Epithelial cell of prostate (primary cell): ENCODE measurements at places on chromosomes 2 and 18.

DNA sequence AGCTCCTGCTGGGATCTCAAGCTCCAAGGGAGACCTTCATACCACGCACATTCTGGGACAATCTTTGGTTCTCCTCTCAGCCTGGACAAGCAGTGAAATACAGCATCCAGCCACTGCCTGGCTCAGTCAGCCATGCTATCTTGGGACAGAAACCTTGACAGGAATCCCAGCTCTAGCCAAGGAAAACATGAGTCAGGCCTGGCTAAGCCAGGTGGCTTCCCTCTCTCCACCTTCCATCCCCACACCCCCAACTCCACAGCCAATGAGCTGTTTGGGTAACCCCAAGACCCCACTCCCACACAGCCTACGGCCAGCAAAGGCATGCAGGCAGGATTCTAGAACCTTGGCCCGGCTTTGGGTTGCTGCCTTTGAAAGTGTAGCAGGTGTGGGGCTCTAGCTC is 64.9 kb downstream of the MCFD2 start:
- no peak for DNase-seq

DNA sequence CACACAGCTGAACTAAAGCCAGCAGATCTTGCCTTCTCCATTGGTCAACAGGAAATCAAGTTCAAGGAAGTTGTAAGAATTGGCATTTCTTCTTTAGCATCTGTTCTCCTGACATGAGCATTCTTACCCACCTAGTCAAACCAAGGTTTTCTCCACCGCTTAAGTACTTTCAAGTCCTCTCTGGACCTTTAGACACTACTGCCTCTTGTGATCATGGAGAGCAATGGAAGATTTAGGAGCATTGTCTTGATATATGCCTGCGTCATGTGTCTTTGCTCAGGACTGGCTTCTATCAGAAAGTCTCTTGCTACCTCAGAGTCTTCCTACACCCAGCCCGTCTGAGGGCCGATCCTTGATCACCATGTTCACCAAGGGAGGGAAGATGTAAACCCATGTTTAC is 262.2 kb downstream of the PHLPP1 start:
- no peak for DNase-seq

DNA sequence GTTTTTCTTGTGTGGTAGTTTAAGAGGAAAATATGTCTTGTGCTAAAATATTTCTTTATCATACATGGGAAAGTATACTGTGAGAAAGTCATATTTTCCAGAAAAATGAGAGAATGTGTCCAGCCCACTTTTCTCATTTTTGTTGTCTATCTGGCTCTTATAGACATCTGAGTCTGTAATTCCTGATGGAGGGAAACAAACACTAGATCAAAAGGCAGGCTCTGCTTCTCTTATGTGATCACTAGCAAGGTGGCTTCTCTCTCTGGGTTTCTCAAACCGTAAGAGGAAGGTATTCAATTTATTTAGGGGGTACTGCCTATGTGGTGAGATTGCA is 40.0 kb upstream of the PEX13 start:
- DNase-seq: no peak

DNA sequence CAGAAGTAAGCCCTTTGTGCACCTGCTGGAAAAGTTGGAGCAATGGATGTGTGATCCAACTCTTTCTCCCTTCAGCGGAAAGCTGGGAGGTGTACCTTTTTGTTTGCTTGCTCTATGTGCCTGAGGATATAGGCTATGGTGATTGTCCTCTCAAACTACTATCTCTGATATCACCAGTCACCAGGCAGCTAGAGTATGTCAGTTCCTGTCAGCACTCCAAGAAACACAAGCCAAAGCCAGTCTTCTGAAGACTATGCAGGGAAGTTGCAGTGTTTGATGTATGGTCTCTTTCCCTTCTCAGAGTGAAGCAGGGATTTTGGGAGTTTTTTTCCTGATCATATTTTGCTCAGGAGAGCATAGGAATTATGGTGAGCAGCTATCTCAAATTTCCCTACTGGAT is 146.4 kb downstream of the PTH2R start:
- no peak for DNase-seq

DNA sequence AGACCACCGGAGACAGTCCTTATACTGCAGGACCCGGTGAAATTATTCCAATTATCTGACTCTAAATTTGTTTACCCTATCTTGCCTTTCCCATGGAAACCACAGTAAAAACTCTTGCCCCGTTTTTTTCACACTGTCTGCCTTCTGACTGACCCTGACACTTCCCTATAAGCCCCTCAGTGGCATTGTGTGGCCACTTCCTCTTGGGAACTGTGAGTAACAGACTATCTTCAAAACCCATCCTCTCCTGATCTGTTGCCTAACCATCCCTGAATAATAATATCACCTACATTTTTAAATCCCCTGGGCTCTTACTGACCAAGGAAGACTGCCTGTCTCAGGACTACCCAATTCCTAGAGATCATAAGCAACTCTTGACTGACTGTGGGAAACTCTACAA is 42.6 kb upstream of the RNF152 start:
- DNase-seq: no peak

- no peak for DNase-seq
Observed at GRCh38 chr2:167480232-167480985, 592.1 kb downstream of the XIRP2 start.

DNA sequence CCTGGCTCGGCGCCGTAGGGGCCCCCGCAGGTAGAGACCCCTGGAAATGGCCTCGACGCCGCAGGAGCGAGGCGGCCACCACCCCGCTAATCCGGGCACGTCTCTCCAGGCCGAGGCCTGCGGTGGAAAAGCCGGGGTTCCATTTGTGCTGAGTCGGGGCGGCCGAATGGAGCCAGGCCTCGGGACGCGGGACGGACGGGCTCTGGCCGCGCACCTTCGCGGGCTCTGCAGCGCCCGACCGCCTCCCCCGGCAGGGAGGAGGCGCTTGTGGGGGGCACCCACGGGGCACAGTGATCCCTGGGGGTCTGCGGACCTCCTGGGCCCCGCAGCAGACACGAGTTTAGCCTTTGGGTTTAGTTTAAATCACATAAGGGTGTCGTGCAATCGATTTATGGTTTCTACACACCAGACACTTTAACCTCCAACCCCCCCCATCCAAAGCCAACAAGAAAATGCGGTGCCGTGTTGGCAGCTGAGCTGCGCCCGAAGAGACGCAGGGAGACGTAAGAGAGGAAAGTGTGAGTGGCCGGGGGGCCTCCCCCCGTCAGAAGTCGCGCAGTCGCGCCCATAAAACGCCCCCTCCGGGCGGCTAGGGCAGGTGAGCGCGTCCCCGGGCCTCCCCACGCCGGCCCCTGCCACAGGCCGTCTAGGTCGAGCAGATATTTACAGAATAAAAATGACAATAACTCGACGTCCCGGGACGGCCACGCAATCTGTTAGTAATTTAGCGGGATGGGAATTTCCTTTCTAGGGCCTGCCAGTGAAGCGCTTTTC is 1.0 kb upstream of the NFATC1 start:
- DNase-seq: no peak

GRCh38 chr2:229392196-229392595 is 121.1 kb upstream of the PID1 start:
- DNase-seq: no peak

GRCh38 chr2:30561349-30561748 is 114.3 kb downstream of the LCLAT1 start:
- DNase-seq: no peak

- peak; percentile 58 for DNase-seq
Observed at GRCh38 chr2:159600752-159601151, 15.6 kb downstream of the BAZ2B start.

DNA sequence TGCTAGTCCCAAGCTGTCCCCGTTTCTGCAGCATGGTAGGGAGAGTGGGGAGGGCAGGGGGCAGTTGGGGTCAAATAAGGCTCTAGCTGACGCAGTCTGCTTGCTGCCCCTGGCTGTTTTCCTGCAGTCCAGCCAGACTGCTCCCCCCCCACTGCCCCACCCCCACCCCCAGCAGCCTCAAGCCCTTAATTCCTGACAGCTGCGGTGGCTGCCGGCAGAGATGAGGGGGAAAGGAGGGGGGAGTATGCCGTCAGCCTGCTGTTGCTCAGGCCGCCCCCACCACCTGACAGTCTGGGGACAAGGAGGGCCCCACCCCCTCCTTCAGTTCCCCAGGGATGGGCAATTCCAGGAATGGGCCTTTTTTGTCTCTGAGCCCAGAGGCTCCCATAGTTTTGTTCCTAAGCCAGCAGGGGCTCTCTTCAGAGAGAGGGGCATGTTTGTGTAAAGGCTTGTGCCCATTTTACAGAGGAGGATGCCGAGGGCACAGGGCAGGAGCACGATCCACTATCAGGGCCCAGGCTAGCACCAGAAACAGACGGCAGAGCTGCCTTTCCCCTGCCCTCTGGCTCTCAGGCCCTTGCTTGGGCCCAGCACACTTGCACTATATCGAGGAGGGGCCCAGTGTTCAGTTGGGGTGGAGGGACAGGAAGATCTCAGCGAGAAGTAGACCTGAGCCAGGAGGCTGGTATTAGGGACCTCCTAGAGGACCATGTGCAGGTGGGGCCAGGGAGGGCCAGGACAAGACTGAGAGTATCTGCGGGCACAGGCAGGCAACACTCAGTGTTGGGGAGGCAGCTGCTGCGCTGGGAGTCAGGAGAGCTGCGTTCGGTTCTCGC is 1.5 kb upstream of the WNT10A start:
- no peak for DNase-seq

DNA sequence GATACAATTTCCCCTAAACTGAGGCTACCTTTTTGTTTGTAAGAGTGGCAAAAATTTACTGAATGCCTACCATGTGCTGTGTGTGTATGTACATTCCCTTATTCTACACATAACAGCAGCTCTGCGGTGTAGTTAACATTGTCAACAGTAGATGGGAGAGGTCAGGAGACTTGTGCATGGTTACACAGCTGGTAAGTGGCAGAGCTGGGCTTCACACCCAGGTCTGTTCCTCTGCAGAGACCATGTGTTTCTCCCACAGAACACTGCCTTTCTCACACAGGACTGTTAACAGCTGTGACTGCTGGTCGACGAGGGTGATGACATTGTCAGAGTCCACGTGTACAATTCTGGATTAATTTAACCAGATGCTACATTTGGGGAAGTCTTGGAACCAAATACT is 49.1 kb downstream of the EML6 start:
- no peak for DNase-seq

- no peak for DNase-seq
Observed at GRCh38 chr18:75784390-75784789, 356.9 kb upstream of the SMIM21 start.

DNA sequence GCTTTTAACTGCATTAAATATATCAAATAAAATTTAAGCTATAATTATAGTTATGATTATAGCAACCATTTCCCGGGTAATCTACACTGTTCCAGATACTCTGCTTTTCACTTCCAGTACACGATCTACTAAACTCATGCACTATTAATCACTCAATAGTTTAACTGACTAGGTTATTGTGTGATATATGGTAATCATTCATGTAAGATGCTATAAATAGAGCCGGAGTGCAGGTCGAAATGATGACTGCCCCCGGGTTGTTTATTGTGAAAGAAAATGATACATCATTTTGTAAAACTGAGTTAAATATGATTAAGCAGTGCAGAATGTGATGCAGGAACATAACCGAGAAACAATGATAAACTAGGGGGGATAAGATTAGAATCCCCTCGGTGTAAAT is 434.6 kb upstream of the DSEL start:
- no peak for DNase-seq

DNA sequence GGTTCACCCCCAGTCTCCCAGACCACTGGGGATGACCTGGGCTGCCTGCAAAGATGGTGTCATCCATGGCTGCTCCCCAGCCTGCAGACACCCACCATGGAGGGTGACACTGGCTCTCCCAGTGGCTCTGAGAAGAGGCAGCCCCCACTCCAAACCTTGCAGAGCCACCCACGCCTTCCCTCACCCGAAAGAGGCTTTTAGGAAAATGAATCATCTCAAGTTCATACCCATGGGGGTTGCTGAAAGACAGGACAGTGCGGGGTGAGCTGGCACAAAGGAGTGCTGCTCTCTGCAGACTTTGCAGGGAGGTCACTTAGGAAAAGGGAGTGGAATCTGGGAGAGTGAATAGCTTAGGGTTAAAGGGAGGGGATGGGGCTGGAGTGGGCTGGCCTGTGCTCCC is 36.4 kb downstream of the MPHOSPH10 start:
- DNase-seq: no peak

DNA sequence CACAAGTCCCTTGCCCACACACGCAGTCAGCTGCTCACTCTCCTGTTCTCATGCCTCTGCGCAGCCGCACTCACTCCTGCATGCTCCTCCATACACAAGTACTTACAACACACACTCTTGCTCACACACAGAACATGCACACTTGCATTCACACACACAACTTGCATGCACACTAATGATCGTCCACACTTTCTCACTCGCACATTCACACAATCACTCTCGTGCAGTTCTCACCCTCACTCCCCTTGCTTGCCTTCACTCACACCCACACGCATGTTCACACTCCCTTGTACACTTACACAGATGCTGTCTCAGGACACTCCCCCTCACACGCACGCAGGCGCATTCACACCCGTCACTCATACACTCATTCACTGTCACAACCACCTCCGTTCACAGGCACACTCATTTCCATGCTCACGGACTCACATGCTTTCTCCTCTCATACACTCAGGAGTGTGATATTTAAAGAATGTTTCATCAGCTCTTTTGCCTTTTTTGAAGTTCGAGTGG is 36.1 kb upstream of the LYPD6B start:
- no peak for DNase-seq

DNA sequence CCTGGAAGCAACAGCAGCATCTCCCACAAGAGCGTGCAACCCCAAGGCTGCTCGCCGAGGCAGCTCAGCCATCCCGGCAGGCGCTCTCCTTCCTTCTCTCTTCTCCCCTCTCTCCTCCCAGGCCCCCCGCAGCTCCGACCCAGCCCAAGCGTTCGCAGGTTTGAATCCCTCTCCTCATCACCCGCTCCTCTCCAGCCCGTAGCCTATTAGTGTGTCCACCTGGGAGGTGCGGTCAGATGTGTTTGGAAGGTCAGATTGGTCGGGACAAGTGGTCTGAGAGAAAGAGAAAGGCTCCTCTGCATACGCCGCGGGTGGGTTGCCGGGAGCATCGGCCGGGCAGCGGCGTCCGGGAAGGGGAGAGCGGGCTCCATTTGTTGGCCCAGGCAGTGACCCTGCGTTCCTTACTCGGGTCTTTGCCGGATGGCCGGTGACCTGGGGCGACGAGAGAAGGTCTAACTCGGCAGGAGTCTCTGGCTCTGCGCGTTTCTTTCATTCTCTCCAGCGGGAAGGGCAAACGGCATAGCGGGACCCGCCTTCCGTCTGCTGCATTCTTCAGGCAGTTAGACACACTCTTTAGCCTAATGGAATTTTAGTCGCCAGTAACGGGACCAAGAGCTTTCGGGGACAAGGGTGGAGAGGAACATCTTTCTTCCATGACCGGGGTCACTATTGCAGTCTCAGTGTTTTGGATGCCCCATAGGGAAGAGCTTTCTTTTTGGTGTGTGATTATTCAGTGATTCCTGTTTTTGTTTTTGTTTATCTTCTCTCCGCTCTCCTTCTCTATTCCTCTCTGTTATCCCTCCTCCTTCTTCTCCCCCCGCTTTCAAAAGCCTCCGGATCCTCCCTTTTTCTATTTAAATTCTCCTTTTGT is 1.1 kb upstream of the TMEFF2 start:
- DNase-seq: no peak
